ENCODE measurements at places on chromosomes 1 and 21.
A peak's percentile ranks its signal among the peaks of the same experiment; 100 is the strongest.

GRCh38 chr1:36965275-36966159, 68.8 kb downstream of the GRIK3 start:
- DNase-seq = no peak

DNA sequence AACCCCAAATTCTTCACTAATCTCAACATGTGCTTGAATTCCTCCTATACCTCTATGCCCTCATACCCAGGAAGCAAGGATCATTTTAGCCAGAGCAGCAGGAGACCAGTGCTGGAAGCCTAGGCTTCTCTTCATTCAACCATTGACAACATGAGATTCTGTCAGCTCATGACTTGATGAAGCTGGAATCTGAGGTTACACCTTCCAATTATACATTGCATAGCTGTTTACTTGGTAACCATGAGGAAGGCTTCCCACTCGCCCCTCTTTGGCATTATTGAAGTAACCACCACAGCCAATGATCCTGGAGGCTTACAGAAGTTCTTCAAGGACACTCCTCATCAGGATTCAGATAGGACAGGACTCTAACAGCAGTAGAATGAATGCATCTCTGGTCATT, 160.3 kb downstream of the TPR start:
- DNase-seq = no peak

GRCh38 chr1:93408203-93408602, 39.7 kb upstream of the FNBP1L start:
- no peak for DNase-seq

- no peak for DNase-seq
These were observed 44.1 kb downstream of the TTC3 start for GRCh38 chr21:37117204-37117603.

GRCh38 chr1:42961312-42962091, 2.8 kb upstream of the SLC2A1 start:
- DNase-seq = peak; percentile 52

DNA sequence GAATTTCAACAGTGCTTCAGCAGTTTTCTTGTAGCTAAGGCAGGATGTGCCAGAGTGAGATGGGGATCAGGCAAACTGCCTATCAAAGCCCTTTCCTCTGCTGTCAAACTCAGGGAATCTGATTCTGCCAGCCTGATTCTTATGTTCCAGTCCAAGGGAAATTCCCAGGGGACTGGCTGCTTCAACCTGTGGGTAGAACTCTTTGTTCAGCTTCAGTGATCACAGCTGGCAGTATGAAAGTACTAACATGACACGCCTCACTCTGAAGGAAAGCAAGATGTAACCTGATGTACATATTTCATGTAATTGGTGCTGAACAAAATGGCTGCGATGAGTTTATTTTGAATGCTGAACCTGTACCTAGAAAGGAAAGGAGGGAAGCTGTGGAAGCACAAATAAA, 40.1 kb upstream of the SLC5A9 start:
- no peak for DNase-seq

DNA sequence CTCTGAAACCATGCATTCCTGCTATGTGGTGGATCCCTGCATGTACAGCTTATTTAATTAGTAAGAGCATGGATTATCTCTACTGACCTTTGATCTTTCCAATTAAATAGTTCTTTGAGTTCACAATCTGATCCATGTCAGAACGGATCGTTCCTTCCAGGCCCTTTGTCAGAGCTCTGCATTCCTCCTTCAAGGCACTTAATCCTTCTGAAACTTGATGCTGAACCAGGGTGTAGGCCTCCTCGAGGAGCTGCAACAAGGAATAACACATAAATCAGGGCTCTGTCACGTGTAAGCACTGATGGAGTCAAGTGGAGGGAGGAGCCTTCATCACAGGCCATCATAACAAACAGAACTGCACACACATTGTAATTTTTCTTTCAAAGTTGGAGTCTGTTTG, 68.4 kb upstream of the EDEM3 start:
- DNase-seq = no peak

DNA sequence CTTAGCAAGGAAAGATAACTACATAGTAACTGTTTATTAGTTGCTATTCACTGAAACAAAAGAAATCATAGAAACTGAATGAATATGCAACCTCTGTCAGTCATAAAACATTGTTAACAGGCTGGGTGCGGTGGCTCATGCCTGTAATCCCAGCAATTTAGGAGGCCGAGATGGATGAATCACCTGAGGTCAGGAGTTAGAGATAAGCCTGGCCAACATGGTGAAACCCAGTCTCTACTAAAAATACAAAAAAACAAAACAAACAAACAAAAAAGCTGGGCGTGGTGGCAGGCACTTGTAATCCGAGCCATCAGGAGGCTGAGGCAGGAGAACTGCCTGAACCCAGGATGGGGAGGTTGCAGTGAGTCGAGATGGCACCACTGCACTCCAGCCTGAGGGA, 44.1 kb downstream of the CRB1 start:
- DNase-seq = no peak

DNA sequence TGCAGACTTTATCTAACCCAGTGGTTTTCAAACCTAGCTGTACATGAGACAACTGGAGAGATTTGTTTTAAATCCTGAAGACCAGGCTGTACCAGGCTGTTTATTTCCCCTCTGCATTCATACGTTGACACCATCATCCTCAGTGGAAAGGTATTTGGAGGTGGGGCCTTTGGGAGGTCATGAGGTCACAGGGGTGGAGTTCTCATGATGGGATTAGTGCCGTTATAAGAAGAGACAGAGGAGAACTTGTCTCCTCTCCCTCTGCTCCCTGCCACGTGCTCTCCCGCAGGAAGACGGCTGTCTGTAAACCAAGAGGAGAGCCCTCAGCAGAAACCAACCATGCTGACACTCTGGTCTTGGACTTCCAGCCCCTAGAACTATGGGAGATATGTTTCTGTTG, 165.4 kb downstream of the ADSS2 start:
- DNase-seq = no peak

DNA sequence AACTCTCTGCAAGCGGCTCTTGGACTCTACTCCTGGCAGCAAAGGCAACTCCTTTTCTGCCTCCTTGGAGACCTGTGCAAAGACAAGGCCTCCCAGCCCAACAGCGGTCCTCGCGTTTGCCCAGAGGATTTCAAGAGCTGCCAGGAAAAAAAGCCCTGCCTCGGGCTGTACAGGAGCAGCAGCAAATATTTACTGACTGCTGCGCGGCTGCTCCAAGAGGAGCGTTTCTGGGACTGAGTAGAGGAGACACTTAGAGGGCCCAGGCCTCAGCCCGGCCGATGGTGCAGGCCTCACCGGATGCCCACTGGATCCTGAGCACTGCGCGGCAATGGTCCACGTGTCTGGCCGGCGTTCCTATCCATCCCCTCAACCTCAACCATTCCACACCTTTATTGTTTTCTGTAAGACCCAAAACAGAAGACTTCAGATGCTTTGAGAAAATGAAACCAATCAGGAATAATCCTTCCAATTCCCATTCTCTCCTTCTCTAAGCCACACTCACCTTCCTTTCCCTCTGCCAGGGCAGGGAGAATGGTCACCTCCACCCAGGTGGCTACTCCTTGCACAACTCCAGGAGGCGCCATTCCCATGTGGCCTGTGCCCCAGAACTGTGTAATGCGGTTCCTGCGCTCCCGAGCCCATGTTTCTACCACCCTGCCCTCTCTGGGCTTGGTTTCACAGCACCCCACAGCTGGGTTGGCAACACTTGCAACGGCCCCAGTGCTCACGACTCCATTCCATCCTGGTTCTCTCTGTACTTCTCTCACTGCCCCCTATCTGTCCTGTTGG, 215.8 kb downstream of the TRABD2B start:
- no peak for DNase-seq

DNA sequence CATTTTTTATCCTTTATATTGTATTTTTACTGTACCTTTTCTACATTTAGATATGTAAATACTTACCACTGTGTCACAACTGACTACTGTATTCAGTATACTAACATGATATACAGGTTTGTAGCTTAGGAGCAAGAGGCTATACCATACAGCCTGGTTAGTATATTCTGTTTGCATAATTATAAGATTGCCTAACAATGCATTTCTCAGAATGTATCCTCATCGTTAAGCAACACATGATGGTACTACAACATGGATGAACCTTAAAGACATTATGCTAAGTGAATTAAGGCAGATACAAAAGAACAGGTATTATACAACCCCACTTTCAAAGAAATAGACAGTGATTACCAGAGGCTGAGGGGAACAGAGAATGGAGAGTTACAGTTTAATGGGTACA, 62.7 kb downstream of the RUSC1 start:
- no peak for DNase-seq

- DNase-seq = no peak
These were observed at the start of gene KRTAP10-3 for GRCh38 chr21:44558695-44559094. KRTAP10-3 (minus strand) TSS chr21:44558795; CDS start chr21:44558715, 80 bp downstream.

DNA sequence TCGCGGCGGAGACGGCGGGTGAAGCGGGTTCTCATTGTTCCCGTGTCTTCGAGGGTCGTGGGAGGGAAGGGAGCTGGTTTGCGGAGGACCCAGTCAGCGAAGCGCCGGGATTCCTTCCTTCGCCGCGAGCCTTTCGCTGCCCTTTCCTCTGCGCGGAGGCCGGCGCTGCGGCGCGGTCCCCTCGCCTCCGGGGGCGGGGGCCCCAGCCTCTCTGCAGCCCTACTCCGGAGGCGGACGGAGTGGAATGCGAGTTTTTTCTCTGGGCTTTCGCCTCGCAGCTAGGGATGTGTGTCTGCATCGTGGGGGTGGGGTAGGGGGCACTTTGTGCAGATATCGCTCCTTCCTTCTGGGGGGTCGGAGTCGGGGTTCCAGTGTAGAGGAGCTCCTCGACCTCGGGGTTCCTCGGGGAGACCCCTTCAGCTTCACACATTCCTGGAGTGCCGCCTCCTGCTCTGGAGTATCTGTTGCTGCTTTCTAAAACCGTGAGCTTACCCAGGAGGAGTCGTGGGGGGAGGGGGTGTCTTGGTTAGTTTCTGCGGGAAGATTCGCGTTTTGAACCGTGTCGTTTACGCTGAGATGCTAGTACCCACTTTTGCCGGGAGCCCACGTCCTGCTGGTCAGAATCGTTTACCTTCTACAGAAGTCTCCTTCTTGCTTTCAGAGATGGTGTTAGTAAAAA, 595 bp downstream of the RNF2 start:
- peak; percentile 53 for DNase-seq

- DNase-seq = no peak
These were observed 6.1 kb upstream of the TINAGL1 start for GRCh38 chr1:31570228-31570627.

- DNase-seq = no peak
These were observed 60.0 kb downstream of the APCS start for GRCh38 chr1:159647616-159648015.
